ENCODE measurements at places on chromosomes 13 and 19.

GRCh38 chr19:30719189-30719998 lies 347.2 kb downstream of the ZNF536 start:
- DNase-seq = no peak

- DNase-seq = no peak
These were observed 185.8 kb downstream of the OLFM4 start for GRCh38 chr13:53214433-53214832.

GRCh38 chr19:54364775-54365257 lies at the start of gene LAIR1:
LAIR1 (minus strand) TSS chr19:54364931; CDS start chr19:54364804, 127 bp downstream.
- DNase-seq = peak; percentile 20

GRCh38 chr19:12166626-12167025 lies 3.7 kb downstream of the ZNF136 start:
- no peak for DNase-seq

GRCh38 chr19:40800997-40801377 lies 2.0 kb downstream of the EGLN2 start:
- no peak for DNase-seq

DNA sequence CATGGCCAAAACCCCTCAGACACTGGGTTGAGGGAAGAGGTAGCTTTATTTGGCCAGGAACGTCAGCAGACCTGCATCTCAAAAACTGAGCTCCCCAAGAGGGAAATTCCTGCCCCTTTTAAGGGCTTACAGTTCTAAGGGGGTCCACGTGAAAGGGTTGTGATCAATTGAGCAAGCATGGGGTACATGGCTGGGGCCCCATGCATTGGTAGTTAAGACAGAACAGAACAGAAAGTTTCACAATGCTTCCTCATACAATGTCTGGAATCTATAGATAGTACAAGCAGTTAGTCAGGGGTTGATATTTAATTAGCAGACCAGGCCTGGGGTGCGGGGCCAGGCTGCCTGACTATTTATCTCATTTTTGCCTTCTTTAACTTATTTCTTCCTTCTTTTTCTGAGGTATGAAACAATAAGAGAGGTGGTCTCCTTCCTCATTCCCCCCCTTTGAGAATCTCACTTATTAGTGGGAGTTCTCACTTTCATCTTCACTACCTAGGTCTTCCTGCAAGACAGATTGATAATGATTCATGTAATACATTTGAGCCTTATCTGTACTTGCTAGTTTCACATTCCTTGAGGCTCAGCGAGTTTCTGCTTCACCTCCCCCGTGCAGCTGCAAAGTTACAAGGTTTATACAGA lies 84.8 kb downstream of the SLC25A15 start:
- no peak for DNase-seq

DNA sequence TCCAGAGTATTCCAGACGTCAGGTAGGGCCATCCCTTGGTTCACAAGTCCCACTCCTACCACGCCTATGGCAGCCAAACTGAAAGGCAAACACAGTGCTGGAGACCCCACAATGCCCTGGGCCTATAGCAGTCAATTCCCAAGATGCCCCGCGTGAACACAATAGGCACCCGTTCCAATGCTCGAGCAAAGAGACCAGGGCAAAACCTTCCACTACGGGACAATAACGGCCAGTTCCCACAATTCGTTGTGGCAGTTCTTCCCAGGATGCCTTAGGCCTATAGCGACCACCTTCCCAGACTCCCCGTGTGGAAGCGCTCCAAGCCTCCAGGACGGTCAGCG lies 538 bp downstream of the ZNF428 start:
- no peak for DNase-seq
